PC-3 (cell line): ENCODE measurements at places on chromosomes 16 and 17. TPM values are rescaled to one million over a fixed set of nuclear protein-coding genes. Genes with fewer than 3 reads are reported as not detected.
A peak's percentile ranks its signal among the peaks of the same experiment; 100 is the strongest.

GRCh38 chr16:63426275-63426870 lies 1390.1 kb upstream of the CDH8 start:
- no peak for DNase-seq

DNA sequence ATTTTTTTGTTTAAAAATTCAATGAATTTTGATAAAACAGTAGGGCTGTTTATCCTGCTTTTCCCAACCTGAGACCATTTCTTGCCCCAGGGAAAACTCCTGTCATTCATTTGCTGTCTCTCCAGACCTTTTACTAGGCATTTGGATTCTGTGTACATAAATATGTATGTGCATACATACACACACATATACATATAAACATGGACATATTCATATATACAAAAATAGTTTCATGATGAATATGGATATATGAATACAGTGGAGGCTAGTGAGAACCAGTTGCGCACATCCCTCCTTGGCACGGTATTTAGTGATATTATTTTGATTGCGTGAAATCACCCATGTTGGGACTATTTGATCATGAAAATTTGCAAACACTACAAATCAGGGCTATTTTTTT lies 269.9 kb downstream of the BCAS3 start:
- no peak for DNase-seq

DNA sequence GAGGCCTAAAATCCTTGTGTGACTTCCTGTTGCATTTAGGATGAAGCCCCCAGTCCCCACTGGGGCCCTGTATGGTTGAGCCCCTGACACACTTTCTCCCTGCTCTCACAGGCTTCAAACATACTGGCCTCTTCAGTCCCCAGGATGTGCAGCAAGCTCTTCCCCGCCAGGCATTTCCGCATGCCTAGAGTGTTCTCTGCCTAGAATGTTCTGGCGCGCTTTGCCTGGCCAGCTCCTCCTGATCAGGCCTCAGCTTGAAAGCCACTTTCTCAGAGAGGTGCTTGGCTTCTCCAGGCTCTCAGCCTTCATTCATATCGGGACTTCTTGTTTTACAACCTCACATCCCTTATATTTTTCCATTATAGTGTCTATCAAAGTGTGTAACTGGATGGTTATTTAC lies 123.7 kb downstream of the SPACA3 start:
- DNase-seq: no peak

DNA sequence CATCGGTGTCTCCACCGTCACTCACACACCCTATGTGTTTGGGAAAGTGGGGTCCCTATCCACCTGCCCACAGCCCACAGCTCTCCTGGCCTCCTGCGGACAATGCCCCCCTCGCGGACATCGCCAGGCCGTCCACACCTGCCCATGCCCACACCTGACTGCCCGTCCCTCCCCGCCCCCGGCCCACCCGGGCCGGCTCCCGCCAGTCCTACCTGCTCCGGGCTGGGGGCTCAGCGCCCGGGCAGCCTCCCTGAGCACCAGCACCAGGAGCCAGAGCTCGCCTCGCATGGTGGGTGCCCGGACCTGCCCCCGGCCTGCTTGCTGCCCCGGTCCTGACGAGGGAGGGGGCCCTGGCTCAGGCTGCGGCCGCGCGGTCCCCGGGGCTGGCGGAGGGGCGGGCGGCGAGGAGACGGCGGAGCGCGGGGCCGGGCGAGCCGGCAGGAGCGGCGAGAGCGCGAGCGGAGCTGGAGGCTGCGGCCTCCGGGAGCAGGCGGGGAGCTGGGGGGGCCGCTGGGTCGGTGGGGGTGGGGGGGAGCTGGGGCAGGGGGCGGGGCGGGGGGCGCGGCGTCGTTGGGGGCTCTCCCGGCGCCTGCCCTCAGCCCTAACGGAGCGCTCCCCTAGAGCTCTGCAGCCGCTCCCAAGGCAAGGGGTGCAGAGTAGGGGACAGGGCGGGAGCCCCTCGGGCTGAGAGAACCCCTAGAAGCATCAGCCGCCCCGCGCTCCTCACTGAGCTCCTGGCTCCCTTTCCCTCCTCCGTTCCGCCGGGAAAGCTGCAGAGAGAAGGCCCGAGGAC lies at the start of gene PLXDC1:
PLXDC1 (minus strand) TSS at position 488 of the 793 bp plus-strand sequence; CDS start at position 288, 200 bp downstream.
- DNase-seq: no peak

DNA sequence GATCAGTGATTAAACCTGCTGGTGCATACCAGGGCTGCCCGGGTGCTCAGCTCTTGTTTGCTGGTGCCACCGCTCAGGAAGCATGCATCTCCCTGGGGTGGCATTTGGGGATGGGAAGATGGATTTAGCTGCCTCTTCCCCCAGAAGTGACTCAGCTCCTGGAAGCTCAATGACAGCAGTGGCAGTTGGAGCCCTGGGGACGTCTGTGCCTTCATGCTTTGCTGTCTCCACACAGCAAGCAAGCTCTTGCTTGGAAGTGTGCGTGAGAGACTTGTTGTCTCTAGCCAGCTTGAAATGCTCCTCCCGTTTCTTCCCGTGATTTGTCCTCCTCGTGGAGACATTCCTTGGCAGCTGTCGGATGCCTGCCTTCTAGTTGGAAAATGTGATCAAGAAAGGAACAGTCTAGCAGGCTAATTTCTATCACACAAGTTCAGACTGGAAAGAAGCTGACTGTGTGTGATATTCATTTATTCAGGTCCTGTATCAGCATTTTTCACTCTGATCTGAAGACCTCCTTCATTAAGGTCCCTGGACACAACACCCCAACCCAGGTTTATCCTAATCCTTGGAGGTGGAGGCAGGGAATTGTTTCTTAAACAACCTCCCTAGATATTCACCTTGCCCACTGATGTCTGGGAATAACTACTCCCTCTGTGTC lies 73.0 kb downstream of the BMERB1 start:
- no peak for DNase-seq

- DNase-seq: no peak
These were observed 155.0 kb upstream of the SALL1 start for GRCh38 chr16:51306116-51306515.

- no peak for DNase-seq
These were observed 8.1 kb upstream of the FOXF1 start for GRCh38 chr16:86501989-86502855.

DNA sequence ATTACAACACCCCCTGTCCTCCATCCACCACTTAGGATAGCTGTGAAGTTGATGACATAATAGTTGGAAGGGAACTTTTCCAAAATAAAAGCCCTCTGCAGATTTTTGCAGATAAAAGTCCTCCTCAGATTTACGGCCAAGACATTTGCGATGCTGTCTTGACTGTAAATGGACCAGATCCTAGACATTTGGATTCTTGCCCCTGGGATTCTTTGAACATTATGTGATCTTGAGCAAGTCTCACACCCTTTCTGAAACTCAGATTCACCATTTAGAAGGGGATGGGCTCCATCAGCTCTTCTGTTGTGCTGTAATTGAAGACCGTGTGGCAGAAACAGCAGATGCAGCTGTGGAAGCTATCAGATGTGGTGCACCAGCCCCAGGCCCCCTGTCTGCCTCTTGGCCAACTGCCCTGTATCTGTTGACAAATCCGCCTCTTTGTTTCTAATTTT lies 153.9 kb upstream of the CACNG3 start:
- DNase-seq: no peak

- peak; percentile 76 for DNase-seq
These were observed at the start of gene ACSF2 for GRCh38 chr17:50425682-50426471. Gene ACSF2, plus strand, starts transcription at chr17:50426218. Its CDS starts 44 bp downstream, at chr17:50426262.

NPIPA8 gene
- not detected in 2 replicates for total RNA-seq

DNA sequence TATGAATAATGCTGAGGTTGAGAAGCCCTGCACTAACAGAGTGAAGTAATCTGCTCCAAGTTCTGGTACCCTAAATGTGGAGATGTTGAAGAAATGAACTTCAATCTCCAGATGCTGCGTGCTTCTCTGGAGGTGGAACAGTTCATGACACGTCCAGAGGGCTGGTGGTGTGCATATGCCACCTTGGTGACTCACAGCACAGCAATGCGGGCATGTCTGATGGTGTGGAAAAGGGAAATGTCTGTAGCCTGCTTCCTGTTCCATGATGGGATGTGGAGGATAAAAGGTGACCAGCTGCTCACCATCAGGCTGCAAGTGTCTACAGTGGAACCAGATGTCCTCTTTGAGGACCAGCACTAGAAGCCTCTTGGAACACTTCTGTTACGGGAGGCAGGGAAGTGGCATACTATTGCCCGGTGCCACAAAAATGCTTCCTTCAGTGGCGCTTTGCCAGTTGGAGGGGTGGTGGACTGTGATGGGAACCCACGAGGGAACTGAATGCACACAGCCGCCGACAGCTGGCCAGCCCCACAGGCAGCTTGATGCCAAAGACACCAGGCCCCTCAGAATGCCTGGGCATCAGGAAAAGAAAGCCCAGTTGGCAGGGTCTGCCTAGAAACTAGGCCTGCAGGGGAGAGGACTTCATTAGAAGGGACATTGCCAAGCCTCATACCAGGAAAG lies 19.9 kb downstream of the SNX11 start:
- DNase-seq: peak; percentile 87

DNA sequence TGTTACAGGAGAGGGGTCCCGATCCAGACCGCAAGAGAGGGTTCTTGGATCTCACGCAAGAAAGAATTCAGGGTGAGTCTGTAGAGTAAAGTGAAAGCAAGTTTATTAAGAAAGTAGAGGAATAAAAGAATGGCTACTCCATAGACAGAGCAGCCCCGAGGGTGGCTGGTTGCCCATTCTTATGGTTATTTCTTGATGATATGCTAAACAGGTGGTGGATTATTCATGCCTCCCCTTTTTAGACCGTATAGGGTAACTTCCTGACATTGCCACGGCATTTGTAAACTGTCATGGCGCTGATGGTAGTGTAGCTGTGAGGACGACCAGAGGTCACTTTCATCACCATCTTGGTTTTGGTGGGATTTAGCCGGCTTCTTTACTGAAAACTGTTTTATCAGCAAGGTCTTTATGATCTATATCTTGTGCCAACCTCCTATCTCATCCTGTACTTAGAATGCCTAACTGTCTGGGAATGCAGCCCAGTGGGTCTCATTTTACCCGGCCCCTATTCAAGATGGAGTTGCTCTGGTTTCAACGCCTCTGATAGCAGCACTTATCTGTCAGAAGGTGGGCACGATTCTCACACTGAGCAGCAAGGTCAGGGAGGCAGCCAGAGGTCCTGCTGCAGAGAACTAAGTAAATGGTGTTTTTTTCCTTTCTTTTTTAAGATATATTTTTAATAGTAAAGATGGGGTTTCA lies 26.5 kb upstream of the XYLT2 start:
- no peak for DNase-seq

KRTAP2-3 gene
- total RNA-seq: 10.8 and 12.4 TPM in 2 replicates

DNA sequence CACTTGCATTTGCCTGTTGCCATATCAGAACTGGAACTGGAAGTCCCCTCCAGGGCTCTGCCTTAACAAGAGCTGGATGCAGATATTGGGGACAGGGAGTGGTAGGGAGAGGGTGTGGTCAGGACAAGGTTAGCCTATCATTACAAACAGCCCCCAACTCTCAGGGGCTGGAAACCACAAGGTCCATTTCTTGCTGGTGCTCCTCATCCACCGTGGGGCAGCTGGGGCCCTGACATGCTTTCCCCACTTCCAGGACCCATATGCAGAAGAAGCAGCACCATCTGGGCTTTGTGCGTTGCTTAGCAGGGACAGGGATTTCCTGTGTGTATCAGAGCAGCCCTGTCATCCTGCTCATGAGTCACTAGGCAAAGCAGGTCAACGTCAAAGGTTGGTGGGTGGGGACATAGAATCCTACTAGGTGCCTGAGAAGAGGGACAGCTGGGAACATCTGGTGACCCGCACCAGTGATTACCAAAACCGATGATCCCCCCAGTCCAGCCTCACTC lies 26.9 kb downstream of the RGS9 start:
- DNase-seq: peak; percentile 80

- DNase-seq: no peak
These were observed 2.2 kb downstream of the CYTH1 start for GRCh38 chr17:78779850-78780249.

DNA sequence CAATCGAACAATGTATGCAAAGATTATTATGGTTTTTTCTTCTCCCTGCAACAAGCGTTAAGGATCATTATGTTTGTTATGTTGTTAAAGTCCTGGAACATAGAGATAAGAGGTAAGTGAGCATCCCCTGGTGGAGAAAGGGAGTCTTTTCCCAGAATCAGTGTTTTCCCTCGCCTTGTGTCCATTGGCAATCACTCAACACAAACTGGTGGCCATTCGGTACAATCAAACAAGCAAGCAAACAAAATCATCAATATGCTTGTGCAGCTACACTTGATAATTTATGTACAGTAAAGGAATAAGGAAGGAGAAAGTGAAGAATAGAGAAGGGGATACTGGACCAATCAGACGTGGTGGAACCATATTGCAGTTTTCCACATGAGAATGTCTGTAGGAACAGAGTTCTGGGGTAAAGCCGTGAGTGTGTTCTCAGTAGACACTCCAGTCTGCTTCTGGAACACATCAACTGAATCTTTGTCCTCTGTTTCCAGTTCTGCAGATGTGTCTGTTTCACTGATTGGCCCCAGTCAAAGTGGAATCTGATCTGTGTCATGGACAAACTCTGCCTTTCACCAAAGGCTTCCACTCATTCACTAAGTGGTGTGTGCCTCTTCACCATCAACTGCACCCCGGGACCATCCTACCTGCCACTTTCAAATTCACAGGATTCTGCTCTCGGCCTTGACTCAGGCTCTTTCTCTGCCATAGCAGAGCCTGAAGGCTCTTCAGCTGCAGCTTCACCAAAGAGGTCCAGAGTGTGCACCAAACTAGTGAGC lies 169.5 kb downstream of the AHSP start:
- peak; percentile 56 for DNase-seq

KRTAP4-4 gene
- not detected in 2 replicates for total RNA-seq

DNA sequence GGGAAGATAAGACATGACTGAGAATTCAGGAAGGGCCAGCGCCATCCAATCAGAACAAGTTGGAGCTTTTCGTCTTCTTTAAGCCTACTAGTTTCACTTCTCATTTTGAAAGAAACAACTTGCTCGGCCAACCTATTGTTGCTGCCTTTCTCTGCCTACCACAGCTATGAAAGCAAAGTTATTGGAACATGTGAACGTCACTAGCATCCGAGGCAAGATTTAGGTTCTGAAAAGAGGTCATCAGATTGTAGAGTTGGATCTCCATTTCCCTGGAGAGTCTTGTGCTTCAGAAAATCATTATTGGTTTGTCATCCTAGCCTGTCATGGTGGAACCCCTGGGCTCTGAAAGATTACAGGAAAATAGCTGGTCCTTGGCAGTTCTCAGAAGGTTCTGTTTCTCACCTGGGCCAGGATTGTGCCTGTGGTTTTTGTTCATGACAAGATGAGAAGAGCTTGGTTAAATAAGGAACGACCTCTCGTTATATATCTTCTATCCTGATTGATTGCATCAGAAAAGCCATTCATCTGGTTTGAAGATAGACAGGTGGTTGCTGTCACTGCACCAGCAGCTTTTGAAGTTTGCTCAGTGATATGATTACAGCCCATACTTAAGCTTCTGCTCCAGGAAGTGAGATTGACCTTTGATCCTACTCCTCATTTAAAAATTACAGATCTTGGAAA lies 25.3 kb downstream of the CDH13 start:
- DNase-seq: no peak

GRCh38 chr17:57362797-57363556 lies 106.7 kb downstream of the MSI2 start:
- DNase-seq: no peak

GRCh38 chr17:8884336-8884990 lies 17.0 kb upstream of the PIK3R6 start:
- DNase-seq: no peak

MT1F gene
- 15.2 and 27.3 TPM in 2 replicates for total RNA-seq

- DNase-seq: no peak
These were observed 40.0 kb downstream of the IL21R start for GRCh38 chr16:27441998-27442397.

ADORA2B gene
- 118 and 130 TPM in 2 replicates for total RNA-seq
